Keratinocyte (primary cell): ENCODE measurements at places on chromosomes 13 and 19. TPM values are rescaled to one million over a fixed set of nuclear protein-coding genes. Genes with fewer than 3 reads are reported as not detected.

Gene ZNF728
- not detected in 3 replicates for polyA plus RNA-seq

Gene ZNF100
- 3.0 to 4.7 TPM (median 3.5 TPM) in 3 replicates for polyA plus RNA-seq

GRCh38 chr13:20125129-20125782 is 35.6 kb downstream of the GJA3 start:
- H3K4me3 ChIP-seq = no peak overlapping the region
- H3K27ac ChIP-seq = no peak overlapping the region
- peaks cover 11% of the 10 kb centered on the region for H3K4me1 ChIP-seq
- peaks cover 19% of the 10 kb centered on the region for H3K27me3 ChIP-seq
- DNase-seq = no peak
- H3K36me3 ChIP-seq = no peaks in the 10 kb centered on the region

- peak overlapping the region; percentile 75 for H3K4me3 ChIP-seq
- H3K36me3 ChIP-seq = peaks cover 3% of the 10 kb centered on the region
- peaks cover 17% of the 10 kb centered on the region for H3K4me1 ChIP-seq
- peak overlapping the region; percentile 89 for H3K27ac ChIP-seq
- no peaks in the 10 kb centered on the region for H3K27me3 ChIP-seq
- DNase-seq = no peak
Measured at GRCh38 chr13:30618186-30618929, 638 bp downstream of the USPL1 start.

GRCh38 chr13:45564133-45564776 is 51.3 kb downstream of the ERICH6B start:
- no peaks in the 10 kb centered on the region for H3K4me1 ChIP-seq
- H3K4me3 ChIP-seq = no peak overlapping the region
- DNase-seq = no peak
- H3K27ac ChIP-seq = no peak overlapping the region
- H3K36me3 ChIP-seq = no peaks in the 10 kb centered on the region

GRCh38 chr13:104847922-104848321 is 1687.5 kb downstream of the EFNB2 start:
- no peak overlapping the region for H3K27ac ChIP-seq
- H3K36me3 ChIP-seq = no peaks in the 10 kb centered on the region
